ENCODE measurements at places on chromosomes 5 and 9.

GRCh38 chr9:12698266-12698665 lies 5.1 kb downstream of the TYRP1 start:
- no peak for DNase-seq

GRCh38 chr9:91873637-91874051 lies 76.4 kb downstream of the ROR2 start:
- no peak for DNase-seq

GRCh38 chr9:100598641-100599145 lies 20.8 kb downstream of the CAVIN4 start:
- DNase-seq, result peak; percentile 67

- DNase-seq, result no peak
These were observed 85.4 kb downstream of the TMEM167A start for GRCh38 chr5:82991678-82992323.

- no peak for DNase-seq
These were observed 138.5 kb upstream of the IRX2 start for GRCh38 chr5:2890011-2890410.

GRCh38 chr5:24059006-24059405 lies 551.6 kb downstream of the PRDM9 start:
- DNase-seq, result no peak

GRCh38 chr9:115254287-115255180 lies 136.6 kb upstream of the TNC start:
- DNase-seq, result no peak

GRCh38 chr5:111548992-111549649 lies 36.8 kb upstream of the STARD4 start:
- no peak for DNase-seq

GRCh38 chr9:110886832-110887231 lies 151.4 kb downstream of the LPAR1 start:
- DNase-seq, result no peak

DNA sequence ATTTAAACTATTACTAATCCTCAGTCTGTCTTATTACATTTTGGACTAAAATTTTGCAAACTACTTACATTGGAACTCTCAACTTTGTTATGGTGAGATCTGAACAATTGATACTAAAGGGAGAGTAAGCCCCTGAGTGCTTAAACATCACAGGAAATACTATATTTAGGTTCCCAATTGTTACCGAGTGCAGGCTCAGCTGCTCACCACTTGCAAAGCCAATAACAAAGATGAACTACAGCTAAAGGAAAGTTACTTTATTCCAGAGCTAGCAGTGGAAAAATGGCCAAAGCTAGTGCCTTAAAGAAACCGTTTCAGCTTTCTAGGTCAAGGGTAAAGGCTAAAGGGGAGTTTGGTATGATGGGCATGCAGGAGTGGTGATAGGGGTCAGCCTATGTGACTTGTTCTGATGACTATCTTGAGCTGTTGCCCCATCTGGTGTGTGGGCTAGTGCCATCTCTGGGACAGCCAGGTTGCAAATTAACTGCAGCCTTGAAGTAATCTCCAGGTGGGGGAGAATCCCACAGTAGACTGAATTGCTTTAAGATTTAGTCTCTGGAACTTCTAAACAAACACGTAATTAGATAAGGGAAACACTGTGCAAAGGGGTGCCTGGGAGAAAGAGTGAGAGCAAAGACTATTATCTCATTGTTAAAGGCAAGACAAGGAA lies 7.8 kb upstream of the NDUFB6 start:
- no peak for DNase-seq

DNA sequence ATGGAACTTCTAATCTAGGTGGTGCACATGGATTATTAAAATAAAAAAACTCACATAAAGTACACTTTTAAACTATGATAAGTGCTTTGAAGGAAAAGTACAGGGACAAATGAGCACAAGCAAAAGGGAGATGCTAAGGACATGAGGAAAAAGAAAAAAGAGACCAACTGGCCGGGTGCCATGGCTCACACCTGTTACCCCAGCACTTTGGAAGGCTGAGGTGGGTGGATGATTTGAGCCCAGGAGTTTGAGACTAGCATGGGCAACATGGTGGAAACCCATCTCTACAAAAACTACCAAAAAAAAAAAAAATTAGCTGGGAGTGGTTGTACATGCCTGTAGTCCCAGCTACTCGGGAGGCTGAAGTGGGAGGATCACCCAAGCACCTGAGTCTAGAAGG lies 67.1 kb downstream of the SH3TC2 start:
- no peak for DNase-seq

DNA sequence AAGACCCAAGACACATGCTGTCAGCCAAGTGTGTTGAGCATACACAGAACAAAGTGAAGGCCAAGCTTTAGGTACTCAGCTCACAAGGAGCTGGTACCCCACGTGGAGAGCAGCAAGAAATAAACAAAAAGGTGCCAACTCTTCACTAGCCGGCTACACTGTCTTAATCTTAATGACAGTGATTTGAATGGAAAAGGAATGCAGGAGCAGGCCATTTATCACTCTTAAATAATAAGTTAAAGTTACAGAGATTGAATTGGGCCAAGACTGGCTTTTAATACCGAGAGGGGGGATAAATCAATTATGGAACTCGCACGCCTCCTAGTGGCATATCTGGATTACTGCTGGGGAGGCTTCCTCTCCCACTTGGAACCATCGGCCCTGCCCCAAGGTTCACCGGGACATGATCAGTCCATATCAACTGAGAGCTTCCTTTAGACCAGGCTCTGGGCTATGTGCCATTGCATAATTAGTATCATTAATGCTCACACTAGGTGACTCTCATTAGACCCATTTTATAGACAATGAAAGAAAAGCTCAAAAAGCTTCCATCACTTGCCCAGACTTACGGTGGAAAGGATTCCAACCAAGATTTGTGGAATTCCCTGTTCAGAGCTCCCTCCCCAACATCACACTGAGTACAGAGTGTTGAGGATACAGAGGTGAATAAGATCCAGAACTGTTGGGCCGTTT lies 94.0 kb downstream of the ACTL7B start:
- peak; percentile 18 for DNase-seq

DNA sequence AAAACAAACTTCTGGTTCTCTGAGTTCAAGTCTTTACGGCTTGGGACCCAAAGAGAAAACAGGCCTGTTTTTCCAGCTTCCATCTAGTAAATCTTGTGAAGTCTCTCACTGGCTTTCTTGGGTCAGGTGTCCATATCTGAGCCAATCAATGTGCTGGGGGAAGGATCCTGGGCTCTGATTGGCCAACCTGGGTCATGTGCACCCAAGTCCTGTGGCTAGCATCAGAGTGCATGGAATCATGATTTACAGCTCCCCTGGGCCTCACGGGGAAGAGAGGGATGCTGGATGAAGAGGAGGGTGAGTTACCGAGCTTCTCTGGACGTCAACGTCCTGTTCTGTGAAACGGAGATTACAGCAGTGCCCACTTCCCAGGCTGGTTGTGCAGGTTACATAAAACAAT lies 19.4 kb downstream of the CXCL14 start:
- DNase-seq, result no peak

GRCh38 chr9:132507670-132508469 lies 74.5 kb upstream of the BARHL1 start:
- peak; percentile 57 for DNase-seq

DNA sequence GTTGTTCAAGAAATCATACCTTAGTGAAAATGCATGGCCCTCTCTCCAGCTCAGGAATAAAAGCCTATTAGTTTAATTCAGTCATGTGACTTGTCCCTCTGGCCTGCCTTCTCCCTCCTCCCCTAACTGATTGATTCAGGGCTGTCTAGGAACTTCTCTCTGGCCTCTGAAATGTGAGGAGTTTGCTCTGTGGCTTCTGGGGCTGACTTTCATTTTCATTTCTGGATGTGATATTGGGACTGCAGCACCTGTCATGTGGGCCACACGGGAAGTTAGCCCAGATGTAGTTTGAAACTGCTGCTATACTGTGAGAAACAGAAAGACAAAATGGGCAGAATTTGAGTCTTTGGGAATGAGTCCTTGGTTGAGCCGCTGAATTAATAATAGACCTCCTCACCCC lies 44.8 kb downstream of the PARP8 start:
- peak; percentile 40 for DNase-seq

- DNase-seq, result no peak
These were observed 80.8 kb downstream of the ASTN2 start for GRCh38 chr9:117334101-117334500.

DNA sequence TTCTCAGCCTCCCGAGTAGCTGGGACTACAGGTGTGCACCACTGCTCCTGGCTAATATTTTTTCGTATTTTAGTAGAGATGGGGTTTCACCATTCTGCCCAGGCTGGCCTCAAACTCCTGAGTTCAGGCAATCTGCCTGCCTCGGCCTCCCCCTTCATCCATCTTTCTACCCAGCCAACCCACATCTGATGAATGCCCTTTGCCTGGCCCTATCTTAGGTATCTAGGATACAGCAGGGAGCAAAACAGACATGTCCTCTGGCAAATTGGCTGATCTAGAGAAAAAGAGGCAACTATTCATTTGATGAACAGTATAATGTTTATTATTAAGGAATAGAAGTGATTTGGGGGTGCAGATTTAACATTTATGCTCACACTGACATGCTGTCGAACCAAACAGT lies 123.0 kb downstream of the TRIO start:
- DNase-seq, result no peak

- no peak for DNase-seq
These were observed 35.6 kb downstream of the GPR21 start for GRCh38 chr9:123069010-123069481.

- no peak for DNase-seq
These were observed 9.5 kb downstream of the SIL1 start for GRCh38 chr5:139188558-139189270.

- DNase-seq, result no peak
These were observed 85.6 kb downstream of the ROR2 start for GRCh38 chr9:91864380-91864779.

DNA sequence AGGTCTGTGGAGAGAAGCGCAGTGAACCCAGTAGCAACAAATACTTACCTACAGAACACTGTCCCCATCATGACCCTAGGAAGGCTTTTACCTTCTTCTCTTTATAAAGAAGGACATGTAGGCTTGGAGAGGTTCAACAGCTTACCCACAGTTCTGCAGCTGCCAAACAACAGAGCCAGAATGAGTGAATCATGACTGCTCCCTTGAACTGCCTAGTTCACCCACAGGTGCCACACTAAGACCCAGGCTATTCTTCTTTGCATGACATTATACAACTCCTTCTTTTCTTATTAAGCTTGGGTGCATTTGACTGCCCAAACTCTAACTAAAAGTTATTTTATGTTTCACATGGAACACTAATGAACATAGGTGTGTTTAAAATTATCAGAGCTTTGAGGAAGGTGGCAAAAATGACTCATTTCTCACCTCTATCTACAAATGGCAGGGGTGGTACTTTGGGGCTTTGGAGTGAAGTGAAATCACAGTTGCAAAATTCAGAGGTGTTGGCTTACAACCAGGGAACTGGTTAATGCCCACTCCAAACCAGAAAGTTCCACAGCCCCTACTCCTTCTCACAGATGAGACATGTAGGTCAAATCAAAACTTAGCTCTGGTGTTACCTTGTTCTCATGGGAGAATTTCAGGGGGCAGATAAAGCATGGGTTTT lies 201.6 kb downstream of the SEMA6A start:
- no peak for DNase-seq

- no peak for DNase-seq
These were observed 28.4 kb downstream of the SYK start for GRCh38 chr9:90830051-90830450.

DNA sequence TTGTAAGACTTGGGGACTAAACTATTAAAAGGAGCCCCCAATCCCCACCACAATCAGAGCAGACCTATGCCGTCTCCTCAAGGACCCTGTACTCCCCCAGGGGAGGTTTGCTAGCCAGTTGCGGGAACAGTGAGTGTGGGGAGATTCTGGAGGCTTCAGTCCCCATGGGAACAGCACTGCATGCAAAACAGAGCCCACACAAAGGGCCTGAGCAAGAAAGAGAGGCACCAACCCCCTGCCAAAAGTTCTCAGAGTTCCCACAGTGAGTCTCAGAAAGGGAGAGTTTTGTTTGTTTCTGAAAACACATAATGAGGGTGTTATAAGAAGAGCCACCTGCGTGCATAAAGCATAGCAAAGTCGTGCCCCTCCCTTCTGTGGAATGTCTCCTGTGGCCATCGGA lies 56.6 kb downstream of the CFAP90 start:
- DNase-seq, result no peak

- no peak for DNase-seq
These were observed 256.7 kb upstream of the CD180 start for GRCh38 chr5:67453111-67453905.

DNA sequence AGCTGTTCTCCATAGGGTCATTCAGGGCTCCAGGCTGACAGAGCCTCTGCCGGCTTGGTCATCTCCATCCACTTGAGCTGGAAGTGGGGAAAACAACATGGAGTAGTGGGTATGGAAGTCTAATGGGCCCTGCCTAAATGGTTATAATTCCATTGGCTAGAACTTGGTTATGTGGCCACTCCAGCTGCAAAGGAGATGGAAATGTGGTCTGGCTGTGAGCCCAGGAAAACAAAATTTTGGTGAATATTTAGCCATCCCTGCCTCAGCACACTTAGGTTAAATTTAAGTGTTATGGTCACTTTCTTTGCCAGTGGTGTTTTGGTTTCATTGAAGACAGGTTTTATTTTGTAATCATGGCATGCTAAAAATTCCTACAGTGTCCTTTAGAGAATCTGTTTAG lies 112.3 kb downstream of the SMARCA2 start:
- no peak for DNase-seq

DNA sequence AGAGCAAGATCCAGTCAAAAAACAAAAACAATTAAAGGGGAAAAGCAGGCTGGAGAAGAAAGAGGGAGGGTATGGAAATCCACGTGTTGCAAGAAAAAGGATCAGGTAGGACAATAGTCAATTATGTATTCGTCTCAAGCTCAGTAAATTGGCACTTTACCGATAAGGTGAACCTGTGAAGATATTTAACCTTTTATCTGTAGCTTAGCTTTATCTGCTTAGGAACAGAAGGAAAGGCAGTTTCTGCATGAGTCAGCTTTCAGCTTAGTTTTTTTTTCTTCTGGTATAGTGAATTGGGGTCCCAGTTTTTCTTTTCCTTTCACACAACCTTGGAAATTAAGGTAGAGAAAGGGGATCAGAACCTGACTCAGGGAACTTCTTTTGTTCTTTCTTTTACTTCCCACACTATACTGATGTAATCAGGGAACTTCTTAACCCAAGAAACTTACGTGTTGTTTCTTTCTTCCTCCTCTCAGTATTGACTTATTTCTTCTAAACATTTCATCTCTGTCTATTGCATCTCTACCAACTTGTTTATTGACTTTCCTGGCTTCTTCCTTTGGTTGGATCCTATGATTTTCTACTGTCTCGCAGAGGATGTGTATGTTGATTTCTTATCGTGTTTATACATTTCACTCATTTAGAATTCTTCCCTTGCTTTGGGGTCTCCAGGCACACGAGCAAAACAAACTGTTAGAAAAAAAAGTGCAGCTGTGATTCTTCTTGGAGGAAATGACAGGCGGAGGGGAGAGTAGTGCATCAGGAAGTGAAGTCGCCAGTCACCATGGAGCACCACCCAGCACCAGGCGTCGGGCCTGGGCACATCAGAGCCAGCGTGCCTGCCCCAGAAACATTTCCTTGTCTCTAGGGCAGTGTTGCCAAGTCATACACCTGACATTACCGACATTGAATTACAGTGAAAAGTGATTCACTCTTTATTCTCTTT lies 123.0 kb upstream of the LHFPL2 start:
- DNase-seq, result no peak

GRCh38 chr5:89190515-89191265 lies 307.7 kb upstream of the MEF2C start:
- DNase-seq, result no peak

Measured in stimulated activated CD4-positive, alpha-beta T cell treated with anti-CD3 and anti-CD28 coated beads, Interleukin-4, amount 100 ng/mL, for 48 hours (primary cell).